ENCODE measurements at places on chromosomes 3 and 15.

- no peak for DNase-seq
Measured at GRCh38 chr15:76328958-76329357, 7.6 kb upstream of the ISL2 start.

DNA sequence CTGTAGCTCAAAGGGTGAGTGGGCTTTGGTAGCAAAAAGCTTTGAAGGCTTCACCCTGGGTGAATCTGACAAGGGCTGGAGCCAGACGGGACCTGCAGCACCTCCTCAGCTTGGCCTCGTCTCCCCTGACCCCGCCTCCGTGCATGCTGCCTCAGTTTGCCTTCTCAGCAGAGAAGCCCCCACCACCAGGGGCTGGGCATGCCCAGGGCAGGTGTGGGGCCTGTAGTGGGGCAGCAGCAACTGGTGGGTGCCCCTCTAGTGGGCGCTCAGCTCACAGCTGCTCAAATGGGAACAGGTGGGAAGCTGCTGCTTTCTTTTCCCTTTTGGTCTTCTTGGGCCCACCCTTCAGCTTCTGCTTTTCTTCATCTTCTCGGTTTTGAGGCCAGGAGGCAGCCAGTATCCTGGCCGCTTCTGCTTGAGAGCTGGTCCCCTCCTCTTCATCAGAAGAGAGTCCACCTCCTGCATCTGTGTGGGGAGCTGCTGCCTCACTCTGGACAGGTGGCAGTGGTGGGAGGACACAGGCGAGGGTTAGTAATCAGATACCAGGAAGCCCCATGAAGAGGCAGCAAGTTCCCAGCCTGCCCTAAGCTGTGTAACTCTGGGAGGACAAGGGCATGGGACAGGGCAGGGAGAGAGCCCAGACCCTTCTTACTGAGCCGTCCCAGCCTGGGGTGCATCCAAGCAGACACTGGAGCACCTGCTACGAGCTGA is 21.0 kb downstream of the TMEM43 start:
- DNase-seq: peak; percentile 52

DNA sequence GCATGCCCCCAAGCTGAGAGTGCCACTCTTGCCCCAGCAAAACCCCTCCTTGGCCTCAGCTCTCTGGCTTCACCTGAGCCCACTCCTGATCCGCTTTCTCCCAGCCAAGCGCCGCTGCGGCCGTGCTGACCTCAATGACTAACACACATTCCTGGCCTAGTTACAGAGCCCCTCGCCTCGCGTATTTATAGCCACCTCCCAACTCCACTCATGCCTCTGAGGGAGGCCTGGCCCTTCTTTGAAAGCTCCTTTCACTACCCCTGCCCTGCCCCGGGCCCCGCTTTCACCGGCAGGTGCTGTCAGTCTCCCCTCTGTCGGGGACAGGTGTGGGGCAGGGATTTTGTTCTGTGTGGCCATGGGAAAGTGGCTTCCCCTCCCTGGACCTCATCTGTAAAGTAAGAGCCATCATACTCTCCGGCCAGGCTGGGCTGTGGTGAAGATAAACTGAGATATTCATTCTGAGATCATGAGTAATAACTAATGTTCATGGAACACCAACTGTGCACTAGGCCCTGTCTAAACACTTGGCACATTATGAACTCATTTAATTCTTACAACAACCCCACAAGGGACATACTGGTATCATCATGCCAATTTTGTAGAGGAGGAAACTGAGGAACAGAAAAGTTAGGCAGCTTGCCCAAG is 13.2 kb upstream of the ATP2B2 start:
- peak; percentile 27 for DNase-seq

DNA sequence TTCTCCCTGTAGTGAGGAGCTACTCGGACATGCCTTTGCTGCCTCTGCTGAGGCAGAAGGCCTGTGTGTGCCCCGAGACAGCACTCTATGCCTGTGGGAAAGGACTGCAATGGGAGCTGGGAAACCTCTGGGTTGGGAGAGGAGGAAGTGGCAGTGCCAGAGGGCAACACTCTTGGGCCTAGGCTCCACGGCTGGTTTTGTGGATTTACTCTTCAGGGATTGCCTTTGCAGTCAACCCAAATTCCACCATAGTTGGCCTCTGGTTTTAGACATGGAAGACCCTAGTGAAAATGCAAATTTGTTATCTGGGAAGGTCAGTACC is 46.8 kb downstream of the ITGA11 start:
- DNase-seq: no peak

GRCh38 chr3:133703915-133704314 is 42.2 kb upstream of the TOPBP1 start:
- no peak for DNase-seq

Data from right cardiac atrium (tissue), 5 donors.